ENCODE measurements at places on chromosomes 7 and 10.

- no peak for DNase-seq
Measured at GRCh38 chr7:34080513-34080912, 175.2 kb downstream of the BMPER start.

DNA sequence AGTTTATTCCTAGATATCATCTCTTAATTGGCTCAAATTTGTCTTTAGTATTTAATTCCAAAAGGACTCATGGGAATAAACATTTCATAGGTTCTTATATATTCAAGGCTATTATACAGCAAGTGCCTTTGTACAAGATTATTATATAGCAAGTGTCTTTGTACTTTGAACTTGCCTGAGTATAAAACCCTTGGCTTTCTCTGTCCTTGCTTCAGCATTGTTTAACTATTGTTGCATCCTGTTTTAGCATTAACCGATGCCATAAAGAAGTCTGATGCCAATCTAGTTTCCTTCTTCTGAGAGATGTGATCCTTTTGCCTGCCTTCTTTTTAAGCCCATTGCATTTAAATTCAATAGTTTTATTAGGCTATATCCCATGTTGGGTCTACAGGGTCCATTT is 270.0 kb downstream of the NEBL start:
- DNase-seq = no peak

GRCh38 chr7:19392246-19392645 is 247.0 kb upstream of the FERD3L start:
- no peak for DNase-seq

DNA sequence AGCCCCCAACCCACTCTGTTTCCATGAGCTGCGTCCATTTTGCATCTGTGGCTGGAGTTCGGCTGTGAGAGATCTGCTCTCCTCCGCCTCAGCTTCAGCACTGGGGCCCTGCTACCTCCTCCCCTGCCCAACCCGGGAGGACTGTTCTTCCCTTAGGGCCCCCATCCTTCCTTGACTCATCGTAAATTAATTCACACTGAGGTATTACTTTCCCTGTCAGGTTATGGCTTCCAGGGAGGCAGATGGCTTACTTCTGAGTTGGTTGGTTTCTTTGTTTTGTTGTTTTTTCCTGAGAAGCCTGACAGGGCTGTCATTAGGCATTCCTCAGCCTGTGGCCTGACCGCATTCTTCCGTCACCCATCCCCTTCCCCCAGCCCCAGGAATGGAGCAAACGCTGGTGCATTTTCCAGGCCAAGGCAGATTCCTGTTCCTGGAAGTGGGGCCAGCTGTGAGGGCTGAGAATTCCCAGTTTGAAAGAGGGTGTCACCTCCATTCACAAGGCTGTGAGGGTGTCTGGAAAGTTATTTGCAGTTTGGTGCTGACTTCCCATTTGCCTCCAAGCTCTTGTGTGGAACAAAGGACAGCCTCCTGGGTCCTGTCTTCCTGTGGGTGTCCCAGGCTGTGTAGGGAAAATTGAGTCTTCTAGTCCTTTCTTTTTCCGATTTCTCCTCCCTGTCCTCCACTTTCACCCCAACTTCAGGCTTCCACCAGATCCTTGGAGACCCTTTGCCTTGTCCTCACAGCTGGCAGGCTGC is 11.7 kb downstream of the CPA5 start:
- DNase-seq = no peak

DNA sequence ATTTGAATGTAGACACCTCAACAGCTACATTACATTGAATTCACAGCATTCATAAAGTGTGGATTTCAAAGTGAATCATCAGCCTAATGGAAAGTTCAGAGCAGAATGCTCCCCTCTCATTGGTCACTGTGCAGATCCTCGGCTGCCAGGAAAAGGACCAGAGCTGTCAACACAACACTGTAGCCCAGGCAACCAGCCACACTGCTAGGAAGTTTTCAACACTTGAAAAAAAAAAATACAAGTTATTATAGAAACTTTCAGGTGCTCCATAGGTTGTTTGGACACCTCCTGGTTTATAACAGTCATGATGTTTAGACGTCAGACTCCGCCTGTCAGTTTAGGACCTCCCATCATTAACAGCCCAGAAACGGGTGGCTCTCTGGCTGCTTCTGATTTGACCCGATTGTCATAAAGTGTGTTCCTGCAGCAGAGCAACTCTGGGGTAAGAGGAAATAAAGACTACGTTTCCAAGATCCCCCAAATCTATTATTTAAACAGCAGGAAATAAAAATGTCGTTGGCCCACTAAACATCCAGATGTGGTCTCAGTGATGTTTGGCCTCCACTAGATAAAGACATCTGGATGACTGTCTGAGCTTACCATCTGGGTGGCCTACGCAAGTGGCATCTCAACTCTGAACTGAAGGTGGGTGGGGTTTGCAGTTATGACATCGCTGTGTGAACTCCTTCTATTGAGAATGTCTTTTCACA is 117.4 kb downstream of the CABCOCO1 start:
- no peak for DNase-seq

DNA sequence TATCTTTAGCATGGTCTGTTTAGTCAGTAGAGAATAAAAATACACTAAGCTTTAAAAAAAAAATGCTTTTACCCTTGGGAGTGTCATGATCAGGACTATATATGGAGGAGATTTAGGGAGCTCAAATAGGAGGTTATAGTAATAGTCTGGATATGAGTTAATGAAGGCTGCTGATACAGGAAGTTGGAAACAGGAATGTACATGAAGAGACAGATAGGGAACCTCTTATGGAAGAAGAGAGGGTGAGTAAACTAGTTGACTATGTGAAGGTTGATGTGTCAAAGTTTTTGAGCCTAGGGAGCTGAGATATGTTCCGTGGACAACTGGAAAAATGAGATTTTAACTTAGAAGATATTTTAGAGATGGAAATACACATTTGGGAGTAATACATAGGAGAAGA is 472.0 kb upstream of the FZD8 start:
- no peak for DNase-seq

- no peak for DNase-seq
Measured at GRCh38 chr7:32126843-32127242, 56.6 kb upstream of the PDE1C start.

DNA sequence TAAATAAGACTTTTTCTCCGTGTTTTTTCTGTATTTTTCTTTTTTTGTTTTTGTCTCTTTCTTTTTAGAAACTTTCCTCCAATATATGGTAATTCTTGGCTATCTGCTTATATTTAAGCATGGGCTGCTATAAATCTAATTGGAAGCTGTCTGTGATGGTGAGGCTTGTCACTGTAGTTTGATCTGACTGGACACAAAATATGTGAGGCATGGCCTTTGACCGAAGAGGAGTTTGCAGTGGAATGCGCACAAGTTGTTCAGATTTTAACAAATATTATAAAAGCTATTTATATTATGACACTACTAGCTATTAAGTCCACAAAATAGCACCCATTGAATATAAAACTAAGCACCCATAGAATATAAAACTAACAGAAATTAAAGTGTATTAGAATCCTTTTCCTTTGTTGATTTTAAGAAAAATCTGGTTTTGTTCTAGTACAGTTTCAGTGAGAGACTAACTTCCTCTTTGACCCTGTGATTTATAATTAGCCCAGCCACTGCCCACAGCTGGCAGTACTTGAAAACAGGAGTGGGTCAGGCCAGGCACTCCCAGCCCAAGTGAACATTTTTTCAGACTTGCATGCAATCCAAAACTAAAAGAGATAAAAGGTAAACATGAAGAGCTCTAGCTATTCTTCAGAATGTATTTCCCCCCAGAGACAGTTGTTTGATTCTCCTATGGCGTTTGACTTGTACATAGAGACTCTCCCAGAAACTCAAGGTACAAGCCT is 69.9 kb upstream of the FGL2 start:
- no peak for DNase-seq

GRCh38 chr10:47381427-47382379 is 2.4 kb downstream of the ZNF488 start:
- no peak for DNase-seq

- DNase-seq = no peak
Measured at GRCh38 chr7:141387521-141388217, 163.5 kb upstream of the AGK start.

DNA sequence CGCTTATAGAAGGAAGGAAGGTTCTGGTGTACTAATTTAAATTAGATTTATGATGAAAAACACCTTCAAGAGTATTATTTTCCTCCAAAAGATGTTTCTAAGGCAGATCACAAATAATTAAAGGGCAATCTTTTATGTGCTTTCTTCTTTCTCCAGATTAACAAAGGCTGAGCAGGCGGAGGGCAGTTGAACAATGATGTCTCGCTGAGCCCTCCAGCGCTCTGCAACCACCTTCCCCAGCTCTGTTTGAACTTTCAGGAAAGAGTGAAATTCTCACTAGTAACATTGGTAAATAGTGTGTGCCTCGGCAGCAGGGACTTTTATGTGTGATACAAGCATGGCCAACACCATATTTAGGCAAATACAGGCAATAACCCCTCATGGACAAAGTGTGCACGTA is 379.1 kb upstream of the MKI67 start:
- no peak for DNase-seq

DNA sequence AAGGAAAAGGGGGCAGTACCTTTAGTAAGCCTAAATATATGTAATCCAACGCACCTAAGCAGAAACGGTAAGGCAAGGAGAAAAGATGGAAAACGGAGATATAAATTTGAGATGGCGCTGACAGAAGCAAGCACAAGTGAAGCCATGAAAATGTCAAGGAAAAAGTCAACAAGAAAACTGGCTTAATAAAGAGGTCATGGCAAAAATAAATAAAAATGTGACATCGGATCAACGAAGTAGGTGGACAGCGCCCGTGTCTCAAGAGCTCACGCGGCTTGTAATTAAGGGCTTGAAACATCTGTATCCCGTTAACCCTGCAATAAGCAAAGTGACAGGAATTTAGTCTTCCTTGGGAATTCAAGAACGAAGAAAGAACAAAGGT is 611 bp downstream of the NDUFA5 start:
- DNase-seq = no peak

- DNase-seq = no peak
Measured at GRCh38 chr10:1114719-1115606, 58.8 kb downstream of the WDR37 start.

GRCh38 chr7:33979807-33980355 is 74.5 kb downstream of the BMPER start:
- no peak for DNase-seq

- no peak for DNase-seq
Measured at GRCh38 chr7:139054101-139054500, 18.3 kb upstream of the ZC3HAV1L start.

DNA sequence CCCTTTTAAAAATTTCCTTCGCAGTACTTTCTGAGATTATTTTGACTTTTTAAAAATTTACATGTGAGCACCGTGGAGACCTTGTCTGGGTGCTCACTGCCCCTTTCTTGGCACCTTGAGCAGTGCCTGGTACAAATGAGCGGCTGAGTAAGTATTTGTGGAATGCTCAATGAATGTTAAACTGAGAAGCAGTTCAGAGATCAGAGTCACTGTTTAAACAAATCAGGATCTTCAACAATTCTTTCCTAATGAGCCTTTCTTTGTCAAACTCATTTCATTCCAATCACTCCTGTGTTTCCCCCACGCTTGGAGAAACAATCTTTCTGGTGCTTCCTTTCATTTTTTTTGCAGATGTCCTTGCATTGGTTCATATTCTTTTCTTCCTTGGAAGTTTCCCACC is 611.3 kb upstream of the GALNT17 start:
- DNase-seq = no peak

DNA sequence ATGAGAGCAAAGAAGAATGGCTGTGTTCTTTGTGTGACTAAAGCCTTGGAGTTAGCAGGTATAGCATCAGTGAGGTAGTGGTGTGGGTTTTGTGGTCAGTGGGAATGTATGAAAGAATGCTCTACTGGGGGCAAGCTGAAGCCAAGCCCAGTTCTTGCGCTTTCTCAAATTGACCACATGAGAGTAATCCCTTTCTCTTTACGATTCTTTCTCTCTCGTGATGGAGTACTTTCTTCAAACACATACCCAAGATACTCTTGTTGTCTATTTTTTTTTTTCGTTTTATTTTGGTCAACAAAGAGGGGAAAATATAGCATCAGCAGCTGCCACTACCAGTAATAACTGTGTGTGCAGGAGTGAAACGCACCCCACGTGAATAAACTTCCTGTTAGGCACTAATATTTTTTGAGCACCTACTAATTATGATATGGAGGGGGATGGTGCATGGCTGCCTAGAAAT is 8.4 kb upstream of the PANK1 start:
- no peak for DNase-seq

- DNase-seq = no peak
Measured at GRCh38 chr10:14548474-14548873, 217.8 kb upstream of the FRMD4A start.

GRCh38 chr7:33870120-33870519 is 35.2 kb upstream of the BMPER start:
- DNase-seq = no peak

- DNase-seq = no peak
Measured at GRCh38 chr10:11724938-11725776, 17.0 kb upstream of the ECHDC3 start.

DNA sequence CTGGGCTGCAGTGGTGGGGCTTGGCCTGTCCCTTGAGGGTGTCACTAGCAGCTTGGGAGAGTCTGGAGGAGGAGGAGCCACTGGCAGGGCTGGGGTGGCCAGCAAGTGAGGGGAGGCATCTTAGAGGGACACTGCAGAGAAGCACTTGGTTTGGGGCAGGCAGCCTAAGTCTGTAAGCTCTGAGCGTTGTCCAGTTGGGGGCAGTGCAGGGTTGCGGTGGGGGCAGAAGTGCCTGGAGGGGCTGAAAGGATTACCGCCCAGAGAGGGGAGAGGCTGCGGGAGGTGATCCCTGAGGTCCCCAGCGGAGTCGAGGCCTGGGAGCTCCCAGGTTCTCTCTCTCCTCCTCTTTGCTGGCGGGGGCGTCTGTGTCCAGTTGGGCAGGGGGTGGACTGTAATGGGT is 7.4 kb downstream of the ADCYAP1R1 start:
- DNase-seq = no peak

DNA sequence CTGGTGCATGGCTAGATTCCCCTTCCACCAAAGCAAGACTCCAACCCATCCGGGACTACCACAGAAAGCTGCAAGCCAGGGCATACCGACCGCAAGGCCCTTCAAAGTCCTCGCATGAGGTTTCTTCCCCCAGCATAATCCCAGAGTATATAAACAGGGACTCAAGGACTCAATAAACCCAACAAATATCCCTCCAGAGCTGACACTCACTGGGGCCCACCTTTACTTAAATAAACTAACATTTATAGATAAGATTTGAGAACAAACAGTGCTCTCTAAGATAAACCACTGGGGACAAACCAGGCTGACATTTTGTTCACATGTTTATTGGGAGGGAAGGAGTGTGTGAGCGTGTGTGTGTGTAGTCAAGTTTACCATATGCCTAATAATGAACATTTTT is 138.2 kb downstream of the ADAM12 start:
- DNase-seq = no peak

- no peak for DNase-seq
Measured at GRCh38 chr10:84685047-84685660, 356.8 kb downstream of the CCSER2 start.
